ENCODE measurements at places on chromosomes 13 and 19. TPM values are rescaled to one million over a fixed set of nuclear protein-coding genes. Genes with fewer than 3 reads are reported as not detected.

The DMKN gene
- 75.0 TPM for total RNA-seq

The FCGBP gene
- total RNA-seq = 0.43 TPM

The VSIG10L gene
- 1.4 TPM for total RNA-seq

The HCST gene
- total RNA-seq = not detected

The CYP4F8 gene
- not detected for total RNA-seq

The ADAMTSL5 gene
- 4.5 TPM for total RNA-seq

The NKG7 gene
- total RNA-seq = not detected

The FGF22 gene
- total RNA-seq = not detected

The CNMD gene
- 0.24 TPM for total RNA-seq

The TINCR gene
- total RNA-seq = 14.9 TPM

The ANKRD24 gene
- 0.72 TPM for total RNA-seq

The DENND1C gene
- under 0.01 TPM for total RNA-seq

The KLF16 gene
- total RNA-seq = 13.7 TPM

The FPR2 gene
- not detected for total RNA-seq

The F10 gene
- total RNA-seq = not detected

The EDNRB gene
- total RNA-seq = under 0.01 TPM

The GJA3 gene
- total RNA-seq = 0.21 TPM

The KCNN1 gene
- not detected for total RNA-seq

The SPATA13 gene
- total RNA-seq = 1.9 TPM

The RDH8 gene
- total RNA-seq = not detected

The ZNF730 gene
- total RNA-seq = 0.21 TPM

The ZNF791 gene
- 13.6 TPM for total RNA-seq

The UBE2L5 gene
- total RNA-seq = not detected

The ERICH6B gene
- total RNA-seq = not detected

The TGDS gene
- total RNA-seq = 11.3 TPM

The GAPDHS gene
- total RNA-seq = not detected

The CEACAM21 gene
- not detected for total RNA-seq

The PINLYP gene
- 4.1 TPM for total RNA-seq
